Glutamatergic neuron (in vitro differentiated cells): ENCODE measurements at places on chromosomes 12 and 14. TPM values are rescaled to one million over a fixed set of nuclear protein-coding genes. Genes with fewer than 3 reads are reported as not detected.
A peak's percentile ranks its signal among the peaks of the same experiment; 100 is the strongest.

The LRP1-AS gene
- total RNA-seq, result not detected

GRCh38 chr12:58877243-58877743 is 43.0 kb downstream of the LRIG3 start:
- no peaks in the 10 kb centered on the region for H3K36me3 ChIP-seq
- no peaks in the 10 kb centered on the region for H3K27me3 ChIP-seq
- no peak for DNase-seq
- no peak overlapping the region for H3K4me3 ChIP-seq

DNA sequence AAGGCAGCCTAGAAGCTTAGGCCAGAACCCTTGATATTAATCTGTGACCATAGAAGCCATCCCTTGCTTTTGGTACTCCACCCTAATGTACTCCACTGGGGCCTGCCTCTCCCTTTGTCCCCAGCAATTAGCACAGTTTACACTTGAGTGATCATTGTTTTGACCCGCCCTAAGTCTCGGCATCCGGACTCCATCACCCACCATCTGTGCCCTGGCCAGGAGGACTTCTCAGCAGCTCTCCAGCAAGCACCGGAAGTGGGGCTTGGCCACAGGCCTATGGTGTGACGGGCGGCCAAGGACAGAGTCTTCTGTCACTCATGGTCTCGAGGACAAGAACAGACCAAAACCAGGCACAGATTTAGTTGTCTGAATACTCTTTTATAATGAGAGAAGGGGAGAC is 126.5 kb upstream of the NTF3 start:
- H3K27me3 ChIP-seq, result no peaks in the 10 kb centered on the region
- no peak overlapping the region for H3K4me3 ChIP-seq
- DNase-seq, result peak; percentile 59
- no peaks in the 10 kb centered on the region for H3K36me3 ChIP-seq
- H3K27ac ChIP-seq, result peak overlapping the region; percentile 59
- peaks cover 13% of the 10 kb centered on the region for H3K4me1 ChIP-seq

- H3K27me3 ChIP-seq, result peaks cover 3% of the 10 kb centered on the region
- no peak overlapping the region for H3K27ac ChIP-seq
- no peaks in the 10 kb centered on the region for H3K4me1 ChIP-seq
- DNase-seq, result no peak
- no peaks in the 10 kb centered on the region for H3K36me3 ChIP-seq
Measured at GRCh38 chr12:22722779-22723178, 97.8 kb downstream of the ETNK1 start.

GRCh38 chr12:26614011-26614616 is 218.9 kb downstream of the ITPR2 start:
- peak overlapping the region; percentile 53 for H3K27ac ChIP-seq
- no peaks in the 10 kb centered on the region for H3K27me3 ChIP-seq
- peaks cover 39% of the 10 kb centered on the region for H3K4me1 ChIP-seq
- peaks cover 4% of the 10 kb centered on the region for H3K36me3 ChIP-seq
- H3K4me3 ChIP-seq, result no peak overlapping the region

- no peak for DNase-seq
- peak overlapping the region; percentile 83 for H3K4me3 ChIP-seq
- no peaks in the 10 kb centered on the region for H3K36me3 ChIP-seq
Measured at GRCh38 chr14:67240168-67240932, 885 bp upstream of the PALS1 start.

- no peaks in the 10 kb centered on the region for H3K4me1 ChIP-seq
- DNase-seq, result no peak
- H3K4me3 ChIP-seq, result no peak overlapping the region
- H3K27me3 ChIP-seq, result no peaks in the 10 kb centered on the region
- H3K27ac ChIP-seq, result no peak overlapping the region
Measured at GRCh38 chr14:28676479-28676878, 90.1 kb upstream of the FOXG1 start.

The FOXG1 gene
- total RNA-seq, result not detected

DNA sequence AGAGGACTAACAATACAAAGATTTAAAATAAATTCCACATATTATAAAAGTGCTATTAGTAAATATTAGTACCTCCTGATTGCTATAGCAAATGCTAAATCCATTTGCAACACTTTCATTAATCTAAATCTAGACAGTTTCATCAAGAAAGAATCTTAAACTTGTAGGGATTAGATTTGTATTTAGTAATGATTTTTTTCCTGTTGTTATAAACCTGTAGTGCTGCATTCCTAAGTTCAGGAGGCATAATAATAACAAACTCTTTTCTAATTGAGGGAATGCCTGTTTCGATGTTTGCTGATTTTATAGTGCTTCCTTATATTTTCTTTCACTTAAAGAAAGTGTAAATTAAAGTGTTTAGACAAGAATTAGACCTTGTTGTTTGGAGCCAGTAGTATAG is 166.1 kb downstream of the FOXA1 start:
- H3K4me1 ChIP-seq, result no peaks in the 10 kb centered on the region
- DNase-seq, result no peak
- H3K36me3 ChIP-seq, result no peaks in the 10 kb centered on the region
- H3K27me3 ChIP-seq, result no peaks in the 10 kb centered on the region
- no peak overlapping the region for H3K27ac ChIP-seq

- no peak overlapping the region for H3K4me3 ChIP-seq
- peaks cover 5% of the 10 kb centered on the region for H3K36me3 ChIP-seq
- no peaks in the 10 kb centered on the region for H3K27me3 ChIP-seq
- H3K27ac ChIP-seq, result no peak overlapping the region
- DNase-seq, result peak; percentile 8
Measured at GRCh38 chr12:1838994-1839365, 18.6 kb downstream of the LRTM2 start.

- H3K36me3 ChIP-seq, result peaks cover 7% of the 10 kb centered on the region
- no peak overlapping the region for H3K4me3 ChIP-seq
- no peaks in the 10 kb centered on the region for H3K27me3 ChIP-seq
- no peaks in the 10 kb centered on the region for H3K4me1 ChIP-seq
- no peak for DNase-seq
- no peak overlapping the region for H3K27ac ChIP-seq
Measured at GRCh38 chr14:53278602-53279506, 125.7 kb upstream of the DDHD1 start.

GRCh38 chr14:38929416-38929815 is 173.6 kb downstream of the SEC23A start:
- peaks cover 5% of the 10 kb centered on the region for H3K36me3 ChIP-seq
- no peaks in the 10 kb centered on the region for H3K27me3 ChIP-seq
- no peak overlapping the region for H3K27ac ChIP-seq
- no peaks in the 10 kb centered on the region for H3K4me1 ChIP-seq

GRCh38 chr12:5244513-5244972 is 187.4 kb upstream of the NTF3 start:
- H3K4me3 ChIP-seq, result no peak overlapping the region
- DNase-seq, result no peak
- no peak overlapping the region for H3K27ac ChIP-seq
- H3K36me3 ChIP-seq, result no peaks in the 10 kb centered on the region
- peaks cover 2% of the 10 kb centered on the region for H3K4me1 ChIP-seq

The FAM222A gene
- 18.1 TPM for total RNA-seq

DNA sequence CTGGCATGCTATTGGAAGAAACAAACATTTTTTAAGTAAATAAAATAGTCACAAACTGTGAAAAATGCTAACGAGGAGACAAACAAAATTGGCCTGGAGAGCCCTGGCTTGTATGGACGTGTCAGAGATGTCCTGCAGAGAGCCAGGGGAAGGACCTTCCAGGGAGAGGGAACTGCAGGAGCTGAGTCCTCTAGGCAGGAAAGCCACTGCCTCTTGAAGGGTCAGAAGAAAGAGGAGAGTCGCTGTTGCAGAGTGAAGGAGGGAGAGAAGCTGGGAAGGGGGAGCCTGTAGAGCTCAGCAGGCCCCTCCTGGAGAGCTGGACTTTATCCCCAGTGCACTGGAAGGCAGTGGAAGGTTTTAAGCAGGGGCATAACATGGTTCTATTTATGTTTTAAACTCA is 80.3 kb upstream of the PWP1 start:
- no peak overlapping the region for H3K4me3 ChIP-seq
- H3K4me1 ChIP-seq, result peaks cover 12% of the 10 kb centered on the region
- DNase-seq, result no peak
- H3K36me3 ChIP-seq, result no peaks in the 10 kb centered on the region
- no peak overlapping the region for H3K27ac ChIP-seq

DNA sequence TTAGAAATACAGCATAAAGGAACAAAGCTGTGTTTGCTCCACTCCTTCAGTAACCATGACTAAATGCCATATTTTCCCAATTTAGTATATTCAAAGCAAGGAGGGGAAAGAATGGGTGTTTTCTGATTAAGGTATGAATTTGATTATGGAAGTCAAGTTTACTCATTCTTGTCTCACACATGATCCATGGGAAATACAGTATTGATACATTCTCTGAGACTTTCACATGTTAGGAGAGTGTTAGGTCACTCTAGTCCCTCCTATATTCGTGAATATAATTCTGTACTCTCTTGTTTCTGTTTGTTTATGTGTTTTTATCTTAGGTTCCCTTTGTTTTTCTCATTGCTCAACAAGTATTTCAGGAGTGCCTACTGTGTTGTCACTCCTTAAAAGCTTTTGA is 42.4 kb downstream of the TTLL5 start:
- no peak overlapping the region for H3K4me3 ChIP-seq
- no peaks in the 10 kb centered on the region for H3K4me1 ChIP-seq
- H3K27ac ChIP-seq, result no peak overlapping the region
- no peak for DNase-seq

- no peak overlapping the region for H3K4me3 ChIP-seq
- H3K27ac ChIP-seq, result no peak overlapping the region
- H3K27me3 ChIP-seq, result no peaks in the 10 kb centered on the region
- DNase-seq, result no peak
Measured at GRCh38 chr12:68479261-68479895, 131.3 kb upstream of the RAP1B start.

DNA sequence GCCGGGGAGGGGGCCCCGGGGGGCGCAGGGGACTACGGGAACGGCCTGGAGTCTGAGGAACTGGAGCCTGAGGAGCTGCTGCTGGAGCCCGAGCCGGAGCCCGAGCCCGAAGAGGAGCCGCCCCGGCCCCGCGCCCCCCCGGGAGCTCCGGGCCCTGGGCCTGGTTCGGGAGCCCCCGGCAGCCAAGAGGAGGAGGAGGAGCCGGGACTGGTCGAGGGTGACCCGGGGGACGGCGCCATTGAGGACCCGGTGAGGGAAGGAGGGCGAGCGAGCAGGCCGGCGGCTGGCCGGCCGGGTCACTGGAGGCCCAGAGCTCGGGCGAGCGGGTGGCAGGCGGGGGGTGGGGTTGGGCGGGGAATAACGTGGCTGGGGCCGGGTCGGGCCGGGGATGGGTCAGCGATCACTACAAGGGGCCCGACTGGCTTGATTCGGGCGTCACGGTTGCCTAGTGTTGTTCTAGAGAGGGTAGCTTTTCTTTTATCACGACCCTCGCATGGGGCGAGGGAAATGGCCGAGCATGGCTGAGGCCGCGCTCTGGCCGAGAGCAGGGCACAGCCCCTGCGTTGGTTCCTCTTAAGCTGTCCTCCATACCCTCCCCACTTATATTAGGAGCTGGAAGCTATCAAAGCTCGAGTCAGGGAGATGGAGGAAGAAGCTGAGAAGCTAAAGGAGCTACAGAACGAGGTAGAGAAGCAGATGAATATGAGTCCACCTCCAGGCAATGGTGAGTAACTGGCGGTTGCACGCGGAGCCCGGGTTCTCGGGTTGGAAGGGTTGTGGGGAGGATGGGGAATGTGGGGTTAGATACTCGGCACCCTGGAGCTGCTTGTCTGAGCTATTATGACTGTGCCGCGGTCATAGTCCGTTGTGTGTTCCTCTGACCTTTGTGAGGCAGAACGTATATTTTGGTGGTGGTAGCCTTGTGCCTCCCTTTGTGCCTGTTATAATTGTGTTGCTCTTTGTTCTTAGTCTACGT is 603 bp downstream of the PABPN1 start:
- no peaks in the 10 kb centered on the region for H3K36me3 ChIP-seq
- DNase-seq, result peak; percentile 57
- peak overlapping the region; percentile 94 for H3K4me3 ChIP-seq
- H3K27me3 ChIP-seq, result peaks cover 14% of the 10 kb centered on the region
- peak overlapping the region; percentile 98 for H3K27ac ChIP-seq

GRCh38 chr14:57753821-57754220 is 112.1 kb downstream of the SLC35F4 start:
- no peaks in the 10 kb centered on the region for H3K27me3 ChIP-seq
- peaks cover 7% of the 10 kb centered on the region for H3K4me1 ChIP-seq
- no peak overlapping the region for H3K27ac ChIP-seq
- no peak overlapping the region for H3K4me3 ChIP-seq

DNA sequence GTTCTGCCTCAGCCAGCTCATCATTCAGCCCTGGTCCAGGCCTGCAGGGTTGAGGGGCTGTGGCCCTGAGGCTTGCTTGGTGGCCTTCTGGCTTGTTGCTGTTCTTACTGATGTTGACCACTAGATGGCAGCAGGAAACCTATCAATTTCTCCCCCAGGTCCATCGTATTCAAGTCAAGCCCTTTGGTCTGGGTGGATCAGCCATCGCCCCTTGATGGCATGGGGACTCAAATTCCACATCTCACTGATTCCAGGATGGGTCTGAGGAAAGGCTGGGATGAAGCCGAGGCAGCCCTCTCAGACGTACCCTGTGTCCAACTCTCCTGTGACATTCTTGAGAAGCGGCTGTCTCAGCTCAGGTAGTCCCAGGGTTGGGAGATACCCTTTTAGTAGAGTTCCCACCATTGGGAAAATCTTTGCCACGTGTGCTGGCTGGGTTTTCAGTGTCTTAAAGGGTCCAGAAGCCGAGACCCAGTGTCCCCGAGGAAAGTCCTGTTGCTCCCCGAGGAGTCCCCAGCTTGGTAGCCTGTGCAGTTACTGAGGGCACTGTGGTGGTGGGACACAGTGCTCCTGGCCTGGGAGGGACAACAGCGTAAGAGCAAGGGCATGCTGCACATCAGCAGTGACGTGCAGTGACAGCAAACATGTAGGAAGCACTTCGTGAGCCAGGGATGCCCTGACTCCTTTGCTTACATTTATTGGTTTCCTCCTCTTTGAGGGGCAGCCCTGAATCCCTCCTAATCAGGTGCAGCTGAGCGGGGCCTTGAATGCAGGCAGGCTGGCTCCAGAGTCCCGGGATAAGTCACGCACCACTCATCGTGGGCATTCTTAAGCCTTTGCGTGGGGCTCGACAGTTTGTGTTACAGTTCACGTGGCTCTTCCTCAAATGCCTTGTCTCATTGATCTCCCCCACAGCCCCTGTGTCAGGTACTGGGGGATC is 58.6 kb downstream of the TSPAN9 start:
- peaks cover 46% of the 10 kb centered on the region for H3K4me1 ChIP-seq
- H3K36me3 ChIP-seq, result no peaks in the 10 kb centered on the region
- no peak overlapping the region for H3K27ac ChIP-seq
- peak; percentile 57 for DNase-seq
- H3K27me3 ChIP-seq, result peaks cover 3% of the 10 kb centered on the region

DNA sequence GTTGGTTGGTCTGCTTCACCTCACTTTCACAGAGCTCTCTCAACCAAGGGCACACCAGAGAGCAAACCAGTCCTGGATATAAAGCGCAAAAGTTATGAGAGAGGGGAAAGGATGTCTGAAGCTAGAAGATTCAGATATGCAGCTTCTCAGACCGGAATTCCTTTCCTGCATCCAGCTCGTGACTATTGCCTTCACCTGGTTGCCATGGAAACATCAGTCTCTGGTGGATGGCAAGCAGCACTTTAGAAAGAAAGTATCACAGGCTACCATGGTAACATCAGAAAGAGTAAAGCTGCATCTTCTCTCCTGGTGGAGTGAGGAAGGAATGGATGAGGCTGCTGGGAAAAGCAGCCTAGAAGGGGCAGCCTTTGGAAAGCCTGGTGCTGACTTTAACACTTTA is 13.7 kb downstream of the REM2 start:
- no peak for DNase-seq
- H3K4me3 ChIP-seq, result peak overlapping the region; percentile 5
- peaks cover 1% of the 10 kb centered on the region for H3K27me3 ChIP-seq
- peaks cover 27% of the 10 kb centered on the region for H3K4me1 ChIP-seq
- H3K36me3 ChIP-seq, result no peaks in the 10 kb centered on the region

The PLCZ1 gene
- not detected for total RNA-seq

The CCDC184 gene
- total RNA-seq, result 36.2 TPM

GRCh38 chr14:103819503-103820307 is 27.7 kb downstream of the PPP1R13B start:
- H3K4me1 ChIP-seq, result peaks cover 18% of the 10 kb centered on the region
- peak overlapping the region; percentile 44 for H3K4me3 ChIP-seq
- peak overlapping the region; percentile 48 for H3K27ac ChIP-seq
- peak; percentile 46 for DNase-seq

The KRT6A gene
- total RNA-seq, result not detected
